ENCODE measurements at places on chromosomes 3 and 15.
A peak's percentile ranks its signal among the peaks of the same experiment; 100 is the strongest.

- H3K27me3 ChIP-seq = no peaks in the 10 kb centered on the region
- H3K4me3 ChIP-seq = no peak overlapping the region
- H3K27ac ChIP-seq = no peak overlapping the region
- no peaks in the 10 kb centered on the region for H3K36me3 ChIP-seq
- DNase-seq = no peak
- no peaks in the 10 kb centered on the region for H3K4me1 ChIP-seq
Observed at GRCh38 chr3:171991166-171991565, 48.2 kb upstream of the FNDC3B start.

GRCh38 chr15:40368719-40369473, 10.9 kb downstream of the DISP2 start:
- peak; percentile 65 for DNase-seq
- H3K4me1 ChIP-seq = no peaks in the 10 kb centered on the region
- H3K27ac ChIP-seq = no peak overlapping the region
- no peaks in the 10 kb centered on the region for H3K27me3 ChIP-seq
- no peak overlapping the region for H3K4me3 ChIP-seq
- H3K36me3 ChIP-seq = no peaks in the 10 kb centered on the region

GRCh38 chr3:155352900-155353490, 59.5 kb upstream of the STRIT1 start:
- H3K4me1 ChIP-seq = no peaks in the 10 kb centered on the region
- H3K36me3 ChIP-seq = no peaks in the 10 kb centered on the region
- no peak overlapping the region for H3K4me3 ChIP-seq
- no peak overlapping the region for H3K27ac ChIP-seq
- DNase-seq = no peak

DNA sequence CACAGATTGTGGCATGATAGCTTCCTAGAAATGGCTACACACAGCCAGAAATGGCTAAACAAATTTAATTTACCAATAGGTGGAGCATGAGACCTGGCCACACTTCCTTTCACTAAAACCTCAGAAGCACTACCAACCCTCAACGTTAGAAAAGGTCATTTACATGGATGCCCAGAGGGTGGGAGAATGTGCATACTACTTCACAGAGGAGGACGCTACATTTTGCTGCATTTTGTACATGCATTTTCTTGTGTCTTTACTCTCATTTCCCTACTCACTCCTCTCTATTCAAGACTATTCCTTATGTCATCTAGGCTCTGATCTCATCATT, 40.1 kb downstream of the C2CD4B start:
- no peaks in the 10 kb centered on the region for H3K4me1 ChIP-seq
- H3K27ac ChIP-seq = no peak overlapping the region
- H3K4me3 ChIP-seq = no peak overlapping the region
- DNase-seq = no peak
- no peaks in the 10 kb centered on the region for H3K27me3 ChIP-seq

- no peaks in the 10 kb centered on the region for H3K27me3 ChIP-seq
- H3K36me3 ChIP-seq = no peaks in the 10 kb centered on the region
- peak overlapping the region; percentile 69 for H3K27ac ChIP-seq
- DNase-seq = no peak
- no peak overlapping the region for H3K4me3 ChIP-seq
Observed at GRCh38 chr3:127780536-127781400, 41.5 kb downstream of the MGLL start.

GRCh38 chr3:56878074-56878473, 76.3 kb upstream of the ARHGEF3 start:
- H3K27me3 ChIP-seq = no peaks in the 10 kb centered on the region
- H3K27ac ChIP-seq = no peak overlapping the region
- DNase-seq = no peak
- H3K4me1 ChIP-seq = no peaks in the 10 kb centered on the region
- no peak overlapping the region for H3K4me3 ChIP-seq

DNA sequence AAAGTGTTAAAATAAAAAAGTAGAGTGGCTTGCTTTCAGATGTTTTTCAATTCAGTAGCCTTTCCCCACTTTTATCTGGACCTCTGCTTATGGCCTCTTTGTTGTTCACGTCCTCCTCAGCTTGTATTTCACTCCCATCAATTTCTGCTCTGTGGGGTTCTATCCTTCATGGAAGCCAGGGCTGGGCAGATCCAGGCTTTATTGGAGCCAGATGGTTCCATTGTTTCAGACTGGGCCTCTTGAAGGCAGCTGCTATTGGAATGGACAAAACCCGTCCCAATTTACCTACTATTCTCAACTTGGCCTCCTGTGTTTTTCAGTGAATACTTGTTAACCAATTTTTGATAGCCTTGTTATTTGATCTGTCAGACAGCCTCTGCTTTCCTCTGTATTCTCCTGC, 10.9 kb upstream of the AADACL2 start:
- H3K4me1 ChIP-seq = no peaks in the 10 kb centered on the region
- no peak for DNase-seq
- no peaks in the 10 kb centered on the region for H3K27me3 ChIP-seq
- no peaks in the 10 kb centered on the region for H3K36me3 ChIP-seq

All from aorta (tissue), 5 donors.